ENCODE measurements at places on chromosomes 1 and 21.

DNA sequence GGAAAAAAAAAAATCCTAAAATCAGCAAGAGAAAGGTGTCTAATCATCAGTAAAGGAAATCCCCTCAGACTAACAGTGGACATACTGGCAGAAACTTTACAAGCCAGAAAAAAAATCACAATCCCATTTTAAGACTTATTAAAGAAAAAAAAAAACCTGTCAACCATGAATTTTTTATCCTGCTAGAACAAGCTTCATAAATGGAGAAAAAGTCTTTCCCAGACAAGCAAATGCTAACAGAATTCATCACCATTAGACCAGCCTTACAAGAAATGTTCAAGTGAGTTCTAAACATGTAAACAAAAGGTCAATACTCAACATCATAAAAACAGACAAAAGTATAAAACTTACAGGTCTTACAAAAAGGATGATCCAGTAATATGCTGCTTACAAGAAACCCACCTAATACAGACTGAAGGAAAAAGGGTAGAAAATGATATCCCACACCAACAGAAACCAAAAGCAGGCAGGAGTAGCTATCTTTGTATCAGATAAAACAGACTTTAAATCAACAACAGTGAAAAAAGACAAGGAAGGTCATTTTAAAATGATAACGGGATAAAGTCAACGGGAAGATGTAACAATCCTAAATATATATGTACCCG lies 129.6 kb downstream of the EVI5 start:
- H3K27me3 ChIP-seq: no peaks in the 10 kb centered on the region
- no peak for DNase-seq
- H3K4me1 ChIP-seq: no peaks in the 10 kb centered on the region
- no peaks in the 10 kb centered on the region for H3K36me3 ChIP-seq
- no peak overlapping the region for H3K4me3 ChIP-seq

DNA sequence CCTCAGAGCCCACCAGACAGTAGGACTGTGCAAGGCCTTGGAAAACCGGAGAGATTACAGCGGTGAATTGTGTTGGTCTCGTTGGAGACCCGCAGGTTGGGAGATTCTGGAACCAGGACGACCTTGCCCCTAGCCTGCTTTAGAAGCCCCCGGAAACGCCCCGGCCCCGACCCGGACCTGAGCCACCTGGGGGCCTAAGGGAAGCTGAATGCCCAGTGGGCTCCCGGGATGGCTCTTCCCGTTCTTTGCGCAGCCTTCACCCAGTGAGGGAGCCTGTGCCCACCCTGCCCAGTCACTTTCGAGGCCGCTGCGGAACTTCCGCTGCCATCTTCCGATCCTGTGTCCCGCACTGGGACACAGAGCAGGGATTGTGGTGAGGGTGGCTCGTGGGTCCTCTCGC lies 254.4 kb downstream of the FAM72C start:
- H3K4me1 ChIP-seq: no peaks in the 10 kb centered on the region
- H3K4me3 ChIP-seq: no peak overlapping the region
- DNase-seq: no peak
- H3K36me3 ChIP-seq: no peaks in the 10 kb centered on the region

- no peak for DNase-seq
- H3K36me3 ChIP-seq: no peaks in the 10 kb centered on the region
- H3K4me1 ChIP-seq: peaks cover 4% of the 10 kb centered on the region
Observed at GRCh38 chr1:40899230-40899870, 37.2 kb upstream of the CITED4 start.

DNA sequence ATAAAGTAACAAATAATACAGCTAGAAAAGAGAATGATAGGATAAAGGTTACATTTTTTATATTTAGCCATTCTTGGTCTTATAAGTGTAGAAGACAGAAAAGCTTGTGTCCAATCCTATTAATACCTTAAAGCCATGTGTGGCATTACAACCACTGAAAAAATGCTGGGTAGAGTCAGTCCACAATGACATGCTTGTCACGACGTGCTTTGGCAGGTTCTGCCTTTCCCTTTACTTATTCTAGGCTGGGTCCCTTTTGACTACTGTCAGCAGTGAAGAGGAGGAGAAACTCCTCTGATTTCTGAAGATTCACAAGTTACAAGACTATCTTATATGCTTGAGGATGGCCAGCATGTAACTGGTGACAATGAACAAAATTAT lies 14.6 kb upstream of the AIM2 start:
- no peaks in the 10 kb centered on the region for H3K36me3 ChIP-seq
- DNase-seq: no peak
- no peak overlapping the region for H3K27ac ChIP-seq
- no peaks in the 10 kb centered on the region for H3K4me1 ChIP-seq
- H3K27me3 ChIP-seq: no peaks in the 10 kb centered on the region
- H3K4me3 ChIP-seq: no peak overlapping the region

DNA sequence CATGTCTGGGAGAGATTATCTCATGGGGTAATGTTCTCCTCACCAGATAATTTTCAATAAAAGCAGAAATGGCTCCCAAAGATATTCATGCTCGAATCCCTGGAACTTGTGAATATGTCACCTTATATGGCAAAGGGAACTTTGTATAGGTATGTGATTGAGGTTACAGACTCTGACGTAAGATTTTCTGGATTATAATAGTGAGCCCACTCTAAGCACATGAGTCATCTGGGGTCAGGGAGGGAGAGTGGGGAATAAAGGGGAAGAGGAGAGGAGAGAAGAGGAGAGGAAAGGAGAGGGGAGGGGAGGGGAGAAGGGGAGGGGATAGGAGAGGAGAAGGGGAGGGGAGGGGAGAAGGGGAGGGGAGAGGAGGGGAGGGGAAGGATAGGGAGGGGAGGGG lies 1193.9 kb downstream of the PLA2G4A start:
- H3K4me3 ChIP-seq: no peak overlapping the region
- H3K36me3 ChIP-seq: no peaks in the 10 kb centered on the region
- H3K27me3 ChIP-seq: no peaks in the 10 kb centered on the region
- no peak overlapping the region for H3K27ac ChIP-seq
- no peaks in the 10 kb centered on the region for H3K4me1 ChIP-seq
- no peak for DNase-seq

GRCh38 chr1:210850556-210850955 lies 283.4 kb downstream of the KCNH1 start:
- H3K36me3 ChIP-seq: no peaks in the 10 kb centered on the region
- H3K4me1 ChIP-seq: no peaks in the 10 kb centered on the region
- DNase-seq: no peak
- no peaks in the 10 kb centered on the region for H3K27me3 ChIP-seq
- no peak overlapping the region for H3K4me3 ChIP-seq
- no peak overlapping the region for H3K27ac ChIP-seq

DNA sequence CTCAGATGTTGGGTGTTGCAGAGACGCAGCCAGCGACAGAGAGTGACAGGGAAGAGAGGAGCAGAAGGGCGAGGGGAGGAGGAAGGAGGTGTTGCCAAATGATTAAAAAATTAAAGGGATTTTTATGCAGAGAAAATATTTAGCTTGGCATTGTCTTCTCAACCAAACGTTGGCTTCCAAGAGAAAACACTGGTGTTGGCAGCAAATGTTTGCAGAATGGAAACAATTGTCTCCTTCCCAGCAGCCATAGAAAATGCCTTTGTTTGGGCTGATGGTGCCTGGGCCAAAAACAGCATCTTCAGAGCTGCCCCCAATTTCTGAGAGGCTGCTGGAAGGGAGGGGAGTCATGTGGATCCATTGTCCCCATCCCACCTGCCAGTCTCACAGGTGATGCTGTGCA lies 29.7 kb upstream of the GRIK3 start:
- no peaks in the 10 kb centered on the region for H3K27me3 ChIP-seq
- no peaks in the 10 kb centered on the region for H3K36me3 ChIP-seq
- H3K27ac ChIP-seq: no peak overlapping the region
- no peak for DNase-seq
- H3K4me1 ChIP-seq: no peaks in the 10 kb centered on the region

GRCh38 chr1:1061682-1062345 lies 12.3 kb downstream of the RNF223 start:
- peaks cover 61% of the 10 kb centered on the region for H3K27me3 ChIP-seq
- no peak overlapping the region for H3K27ac ChIP-seq
- H3K4me1 ChIP-seq: peaks cover 38% of the 10 kb centered on the region
- no peaks in the 10 kb centered on the region for H3K36me3 ChIP-seq
- no peak overlapping the region for H3K4me3 ChIP-seq

DNA sequence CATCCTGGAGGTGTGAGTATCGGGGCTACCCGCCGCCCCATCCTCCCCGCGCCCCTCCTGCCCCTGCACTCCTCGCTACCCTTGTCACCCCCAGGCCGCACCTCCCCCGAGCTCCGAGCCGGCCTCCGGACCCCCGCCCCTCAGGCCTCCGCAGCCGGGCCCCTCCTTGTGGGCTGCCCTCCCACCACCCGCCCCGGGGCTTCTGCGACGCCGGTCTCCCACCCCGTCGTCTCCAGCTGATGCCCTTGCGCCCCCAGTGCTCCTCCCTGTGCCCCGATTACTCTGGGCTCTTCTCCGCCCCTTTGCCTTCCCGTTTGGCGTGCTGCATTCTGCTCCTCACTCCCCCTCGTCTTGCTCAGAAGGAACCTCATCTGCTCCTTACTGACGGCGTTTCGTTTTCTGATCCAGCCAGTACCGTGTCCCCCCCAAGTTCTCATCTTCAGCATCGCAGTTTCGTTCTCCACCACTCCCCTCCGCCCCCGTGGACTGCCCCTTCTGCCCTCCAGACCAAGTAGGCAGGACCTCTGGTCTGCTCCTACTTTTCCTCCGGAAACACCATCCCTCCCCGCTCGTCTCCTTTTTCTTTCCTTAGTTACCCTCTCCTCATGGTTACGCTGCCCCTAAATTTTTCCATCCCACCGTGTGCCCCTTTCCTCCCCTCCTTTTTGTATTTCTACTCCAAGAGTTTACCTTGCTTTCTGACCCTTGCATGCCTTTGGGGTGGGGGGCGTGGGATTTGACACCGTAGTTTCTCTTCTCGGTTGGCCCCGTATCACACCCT lies 841 bp downstream of the SNX27 start:
- peak overlapping the region; percentile 95 for H3K27ac ChIP-seq
- peak overlapping the region; percentile 99 for H3K4me3 ChIP-seq
- no peaks in the 10 kb centered on the region for H3K27me3 ChIP-seq
- H3K4me1 ChIP-seq: peaks cover 8% of the 10 kb centered on the region

DNA sequence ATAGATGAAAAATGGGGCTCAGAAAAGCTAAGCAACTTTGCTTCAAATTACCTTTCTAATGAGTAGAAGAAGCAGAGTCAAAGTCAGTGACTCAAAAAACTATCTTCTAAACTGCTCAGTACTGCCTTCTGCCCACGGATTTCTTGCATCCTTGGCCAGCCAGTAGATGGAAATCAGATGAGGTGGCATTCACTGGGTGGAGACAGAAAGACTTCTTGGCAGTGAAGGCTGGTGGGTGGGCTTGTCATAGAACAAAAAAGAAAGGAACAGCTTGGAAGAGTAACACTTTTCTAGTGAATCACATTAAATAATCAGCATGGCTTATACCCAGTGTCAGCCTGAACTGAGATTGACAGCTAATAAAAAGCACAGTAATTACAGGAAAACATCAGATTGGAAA lies 170.7 kb downstream of the ST6GALNAC5 start:
- H3K4me3 ChIP-seq: no peak overlapping the region
- H3K27ac ChIP-seq: no peak overlapping the region
- DNase-seq: no peak
- peaks cover 4% of the 10 kb centered on the region for H3K27me3 ChIP-seq
- H3K36me3 ChIP-seq: no peaks in the 10 kb centered on the region
- H3K4me1 ChIP-seq: no peaks in the 10 kb centered on the region

DNA sequence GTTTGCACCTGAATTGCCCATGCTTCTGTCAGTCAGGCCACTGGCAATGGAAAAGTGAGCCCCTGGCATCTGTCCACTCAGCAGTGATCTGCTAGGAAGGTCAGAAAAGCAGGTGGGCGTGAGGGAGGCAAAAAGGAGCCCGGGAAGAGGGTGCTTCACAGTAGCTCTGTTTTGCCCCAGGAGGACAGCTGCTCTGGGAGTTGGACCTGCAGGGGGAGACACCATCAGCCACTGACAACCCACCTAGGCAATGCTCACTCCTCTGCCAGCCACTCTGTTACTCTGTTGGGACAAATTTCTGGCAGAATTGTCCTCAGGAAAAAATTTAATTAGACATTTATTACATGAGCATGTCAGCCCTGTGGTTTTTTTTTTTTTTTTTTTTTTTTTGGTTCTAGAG lies 146.4 kb downstream of the LRIG2 start:
- H3K36me3 ChIP-seq: no peaks in the 10 kb centered on the region
- no peak for DNase-seq
- H3K4me3 ChIP-seq: no peak overlapping the region
- no peaks in the 10 kb centered on the region for H3K4me1 ChIP-seq
- H3K27ac ChIP-seq: no peak overlapping the region
- no peaks in the 10 kb centered on the region for H3K27me3 ChIP-seq

DNA sequence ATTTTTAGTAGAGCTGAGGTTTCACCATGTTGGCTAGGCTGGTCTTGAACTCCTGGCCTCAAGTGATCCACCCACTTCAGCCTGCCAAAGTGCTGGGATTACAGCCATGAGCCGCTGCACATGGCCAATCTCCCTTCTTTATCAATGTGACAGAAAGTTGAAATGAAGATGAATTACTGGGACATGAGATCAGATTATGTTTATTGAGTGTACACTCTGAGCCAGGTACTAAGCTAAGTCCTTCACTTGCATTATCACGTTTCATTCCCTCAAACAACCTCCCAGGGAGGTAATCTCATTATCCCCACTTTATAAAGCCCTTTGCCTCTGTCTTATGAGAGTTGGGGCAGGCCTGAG lies 6.3 kb upstream of the CHI3L2 start:
- H3K27me3 ChIP-seq: no peaks in the 10 kb centered on the region
- H3K27ac ChIP-seq: no peak overlapping the region
- H3K4me1 ChIP-seq: no peaks in the 10 kb centered on the region
- DNase-seq: no peak
- H3K36me3 ChIP-seq: no peaks in the 10 kb centered on the region

Data from heart right ventricle (tissue), 16 donors.